Diencephalon (tissue), 1 donor: ENCODE measurements at places on chromosomes 13 and 19. TPM values are rescaled to one million over a fixed set of nuclear protein-coding genes. Genes with fewer than 3 reads are reported as not detected.

The FCAR gene
- total RNA-seq: 0.92 TPM

The PLPPR2 gene
- total RNA-seq: 66.7 TPM

The CYP4F3 gene
- total RNA-seq: 0.23 TPM

The FUT3 gene
- not detected for total RNA-seq

The GRIK5 gene
- 23.8 TPM for total RNA-seq

The PTGIR gene
- 0.23 TPM for total RNA-seq

The SHISA7 gene
- 4.6 TPM for total RNA-seq

The WASF3 gene
- total RNA-seq: 46.4 TPM

The THSD8 gene
- not detected for total RNA-seq

The SNAPC2 gene
- 7.4 TPM for total RNA-seq

The ADGRE2 gene
- total RNA-seq: under 0.01 TPM

The ZNF726 gene
- total RNA-seq: 15.0 TPM

The ZNF737 gene
- 78.9 TPM for total RNA-seq
